Stimulated activated CD4-positive, alpha-beta T cell treated with anti-CD3 and anti-CD28 coated beads, Interleukin-2, amount 100 ng/mL, for 4 hours (primary cell): ENCODE measurements at places on chromosomes 7 and 10.

DNA sequence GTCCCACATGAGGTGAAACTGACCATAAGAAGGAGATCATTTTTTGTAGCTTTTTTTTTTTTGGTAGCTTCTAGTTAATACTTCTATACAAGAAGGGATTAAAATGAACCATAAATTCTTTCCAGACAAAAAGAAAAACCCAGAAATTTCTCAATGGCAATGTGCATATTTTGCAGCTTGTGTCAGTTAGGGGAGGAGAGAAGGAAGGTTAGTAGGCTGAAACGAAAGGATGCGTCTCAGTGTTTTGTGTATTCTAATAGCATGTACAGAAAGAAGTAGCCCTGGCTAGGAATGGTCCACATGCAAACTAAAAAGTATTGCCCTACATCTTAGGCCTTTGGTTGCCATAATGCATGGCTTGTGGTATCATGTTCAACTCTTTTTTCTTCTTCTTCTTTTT, 90.6 kb downstream of the CACNB2 start:
- DNase-seq: no peak

DNA sequence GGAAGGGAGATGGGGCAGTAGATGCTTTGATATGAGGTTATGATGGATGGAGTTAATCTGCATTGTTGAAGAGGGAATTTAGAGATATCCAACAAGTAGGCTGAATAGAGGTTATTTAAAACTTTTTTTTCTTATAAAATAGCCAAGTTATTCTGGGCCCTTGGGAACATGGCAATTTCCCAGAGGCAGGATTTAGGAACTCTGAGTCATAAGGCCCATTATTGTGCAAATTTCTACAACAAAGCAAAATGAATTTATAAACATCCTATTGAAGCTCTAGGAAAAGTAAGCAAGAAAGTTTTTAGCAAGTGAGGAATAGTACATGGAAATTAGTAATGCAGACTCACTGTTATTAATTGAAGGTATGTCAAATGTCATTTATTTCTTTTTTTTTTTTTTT, 160.9 kb upstream of the NPY start:
- no peak for DNase-seq

DNA sequence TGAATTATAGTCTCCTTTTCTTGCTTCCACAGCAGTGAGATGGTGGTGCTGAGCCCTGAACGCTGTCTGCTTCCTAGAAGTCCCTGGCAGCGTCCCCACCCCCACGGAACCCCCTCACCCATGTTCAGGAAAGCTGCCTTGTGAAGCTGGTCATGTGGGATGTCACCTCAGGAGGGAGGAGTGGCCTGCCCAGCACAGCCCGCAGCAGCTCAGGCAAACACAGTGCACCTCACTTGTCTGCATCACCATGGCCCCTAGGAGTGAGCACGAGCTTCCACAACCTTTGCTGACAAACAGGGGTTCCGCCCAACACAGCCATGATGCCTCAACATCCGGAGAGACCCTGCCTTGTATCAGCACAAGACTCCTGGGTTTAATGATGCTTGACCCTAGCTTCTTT, 508.9 kb downstream of the RPS24 start:
- DNase-seq: no peak

DNA sequence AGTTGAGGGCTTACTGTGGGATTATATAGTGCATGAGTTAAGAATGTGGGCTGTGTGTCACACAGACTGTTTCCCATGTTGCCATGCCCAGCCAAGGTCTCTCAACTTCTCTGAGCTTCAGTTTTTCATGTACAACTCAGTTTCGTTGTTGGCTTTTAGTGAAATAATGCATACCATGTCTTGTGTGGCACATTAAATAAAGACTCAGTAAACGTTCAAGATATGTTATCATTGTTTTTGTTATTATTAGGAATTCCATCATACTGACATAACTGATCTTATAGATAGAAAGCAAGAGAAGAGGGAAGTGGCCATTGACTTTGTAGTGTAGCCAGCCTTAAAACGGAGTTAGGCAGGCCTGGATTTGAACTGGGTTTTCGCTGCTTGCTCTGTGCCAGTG, 2.9 kb downstream of the CDK14 start:
- no peak for DNase-seq

- no peak for DNase-seq
These were observed 96.1 kb upstream of the BMPER start for GRCh38 chr7:33809228-33809627.

GRCh38 chr10:58781873-58782488, 269.3 kb downstream of the BICC1 start:
- DNase-seq: no peak

- DNase-seq: no peak
These were observed 99.5 kb downstream of the CUX1 start for GRCh38 chr7:101916876-101917275.

GRCh38 chr7:80142853-80143580, 8.4 kb downstream of the GNAI1 start:
- DNase-seq: no peak

DNA sequence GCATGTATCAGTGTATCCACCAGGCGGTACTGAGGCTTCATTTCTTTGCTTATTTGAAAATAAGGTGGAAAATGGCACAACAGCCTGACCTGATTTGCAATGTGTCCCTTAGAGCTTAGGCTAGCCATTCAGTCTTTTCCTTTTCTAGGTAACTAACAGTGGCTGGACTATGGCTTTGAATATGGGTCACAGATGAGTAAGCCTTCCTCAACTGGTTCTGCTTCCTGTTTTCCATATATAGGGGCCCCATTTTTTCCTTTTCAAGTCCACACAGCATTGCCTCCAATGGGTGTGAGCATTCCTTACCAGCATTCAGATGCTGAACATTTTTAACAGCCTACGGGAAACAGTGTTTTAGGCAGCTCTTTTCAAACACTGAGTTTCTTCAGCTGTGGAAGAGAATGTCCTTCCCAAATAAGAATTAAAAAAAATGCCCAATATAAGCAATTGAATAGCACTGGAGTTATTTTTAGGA, 3.9 kb upstream of the ITGB1 start:
- no peak for DNase-seq

DNA sequence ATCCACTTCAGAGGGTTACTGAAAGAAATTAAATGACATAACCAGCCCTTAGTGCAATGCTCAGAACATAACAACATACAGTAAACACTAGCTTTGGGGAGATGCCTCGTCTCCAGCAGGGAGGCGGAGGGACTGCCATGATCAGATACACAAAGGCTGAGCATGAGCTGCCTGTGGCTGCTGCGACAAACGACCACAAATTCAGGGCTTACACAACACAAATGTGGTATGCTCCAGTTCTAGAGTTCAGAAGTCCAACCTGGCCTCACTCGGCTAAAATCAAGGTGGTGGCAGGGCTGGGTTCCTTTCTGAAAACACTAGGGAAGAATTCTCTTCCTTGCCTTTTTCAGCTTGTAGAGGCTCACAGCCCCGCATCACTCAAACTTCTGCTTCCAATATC, 128.2 kb upstream of the ADAM12 start:
- no peak for DNase-seq

GRCh38 chr10:124959564-124959963, 17.6 kb downstream of the ZRANB1 start:
- no peak for DNase-seq

- DNase-seq: no peak
These were observed 87.3 kb upstream of the SEC61G start for GRCh38 chr7:54846273-54846672.

- DNase-seq: no peak
These were observed 39.2 kb downstream of the LDB3 start for GRCh38 chr10:86707505-86707904.

DNA sequence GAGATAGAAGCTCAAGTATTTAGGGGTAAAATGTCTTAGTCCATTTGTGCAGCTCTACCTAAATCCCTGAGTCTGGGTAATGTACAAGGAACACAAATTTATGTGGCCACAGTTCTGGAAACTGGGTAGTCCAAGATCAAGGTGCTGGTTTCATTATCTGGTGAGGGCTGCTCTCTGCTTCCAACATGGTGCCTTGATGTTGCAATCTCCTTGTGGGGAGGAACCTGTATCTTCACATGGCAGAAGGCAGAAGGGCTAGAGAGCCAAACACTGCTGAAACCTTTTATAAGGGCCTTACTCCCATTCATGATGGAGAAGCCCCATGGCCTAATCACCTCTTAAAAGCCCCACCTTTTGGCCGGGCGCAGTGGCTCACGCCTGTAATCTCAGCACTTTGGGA, 8.7 kb upstream of the BAZ1B start:
- DNase-seq: no peak

DNA sequence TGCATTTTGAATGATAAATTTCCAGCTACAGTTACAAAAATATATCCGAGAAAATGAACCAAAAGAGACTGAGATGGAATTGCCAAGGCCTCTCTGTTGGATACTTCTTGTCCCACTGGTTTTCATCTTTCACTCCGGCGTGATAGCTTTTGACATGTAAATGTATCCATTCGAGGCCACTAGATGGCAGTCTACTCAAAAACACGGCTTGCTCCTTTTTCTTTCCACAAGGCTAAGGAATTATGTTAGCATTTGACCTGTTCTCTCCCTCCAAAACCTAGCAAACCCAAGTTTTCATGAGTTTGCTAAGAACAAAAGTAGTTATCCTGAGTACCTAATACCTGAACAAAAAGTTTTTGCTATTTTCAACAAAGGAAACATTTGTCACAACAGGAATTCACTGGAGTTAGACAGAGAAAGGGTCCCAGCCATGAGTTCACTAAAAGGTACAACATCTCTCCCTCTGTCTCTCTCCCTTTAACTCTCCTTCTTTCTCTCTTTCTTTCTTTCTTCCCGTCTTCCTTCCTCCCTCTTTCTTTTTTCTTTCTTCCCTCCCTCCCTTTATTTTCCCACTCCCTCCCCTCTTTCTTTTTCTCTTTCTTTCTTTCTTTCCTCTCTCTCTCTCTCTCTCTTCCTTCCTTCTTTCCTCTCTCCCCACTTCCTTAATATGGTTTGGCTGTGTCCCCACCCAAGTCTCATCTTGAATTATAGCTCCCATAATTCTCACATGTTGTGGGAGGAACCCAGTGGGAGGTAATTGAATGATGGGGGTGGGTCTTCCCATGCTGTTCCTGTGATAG, 207.9 kb upstream of the MYO3A start:
- DNase-seq: no peak

DNA sequence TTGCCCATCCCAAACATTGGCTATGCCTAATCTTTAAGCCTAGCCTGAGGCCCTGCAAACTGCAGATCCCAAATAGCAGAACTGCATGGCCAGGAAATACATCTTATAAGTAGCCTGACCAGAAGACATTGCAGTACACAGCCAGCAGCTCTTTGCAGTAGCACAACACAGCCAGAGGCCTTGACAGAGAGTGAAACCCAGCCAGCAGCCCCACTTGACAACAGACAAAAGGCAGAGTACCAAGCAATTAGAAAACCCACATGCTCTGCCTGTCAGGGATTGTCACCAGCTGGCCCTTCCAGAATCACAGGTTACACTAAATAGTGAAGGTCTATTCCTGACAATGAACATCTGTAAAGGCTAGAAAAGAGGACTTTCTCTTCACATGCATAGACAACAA, 242.8 kb upstream of the TMEM72 start:
- DNase-seq: no peak

DNA sequence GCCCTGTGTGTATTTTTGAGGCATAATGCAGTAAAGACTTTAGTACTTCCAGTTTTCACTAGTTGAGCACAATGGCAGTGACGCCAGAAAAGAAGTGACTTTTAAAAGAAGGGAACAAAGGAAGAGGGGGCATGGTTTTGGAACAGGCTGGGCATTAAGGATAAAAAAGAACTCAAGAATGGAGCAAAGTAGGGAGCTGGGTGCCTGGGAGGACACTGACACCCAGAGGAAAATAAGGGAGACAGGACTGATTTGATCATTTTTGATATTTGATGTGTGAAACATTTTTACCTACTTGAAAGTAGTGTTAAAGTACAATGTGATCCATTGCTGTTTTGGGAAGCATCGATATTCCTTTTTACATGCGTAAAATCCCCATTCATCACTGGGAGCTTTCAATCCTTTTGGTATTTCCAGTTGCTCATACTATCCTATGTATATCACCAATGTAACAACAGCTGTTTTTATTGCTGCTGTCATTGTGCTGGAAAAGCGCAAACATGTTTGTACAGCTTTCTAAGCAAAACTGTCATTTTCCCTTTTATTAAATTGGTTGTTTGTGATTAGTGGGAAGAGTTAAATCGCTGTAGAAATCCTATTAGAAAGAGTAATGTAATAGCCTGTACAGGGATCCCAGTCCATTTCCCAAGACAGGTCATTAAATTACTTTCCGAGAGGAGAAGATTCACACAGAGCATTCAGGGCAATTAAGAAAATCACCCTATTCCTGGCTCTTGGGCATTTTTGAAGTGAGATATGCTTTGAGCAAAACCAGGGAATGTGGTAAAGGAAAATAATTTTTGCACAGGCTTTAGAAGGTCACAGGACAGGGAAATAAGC, 85.2 kb downstream of the ADAM12 start:
- no peak for DNase-seq

DNA sequence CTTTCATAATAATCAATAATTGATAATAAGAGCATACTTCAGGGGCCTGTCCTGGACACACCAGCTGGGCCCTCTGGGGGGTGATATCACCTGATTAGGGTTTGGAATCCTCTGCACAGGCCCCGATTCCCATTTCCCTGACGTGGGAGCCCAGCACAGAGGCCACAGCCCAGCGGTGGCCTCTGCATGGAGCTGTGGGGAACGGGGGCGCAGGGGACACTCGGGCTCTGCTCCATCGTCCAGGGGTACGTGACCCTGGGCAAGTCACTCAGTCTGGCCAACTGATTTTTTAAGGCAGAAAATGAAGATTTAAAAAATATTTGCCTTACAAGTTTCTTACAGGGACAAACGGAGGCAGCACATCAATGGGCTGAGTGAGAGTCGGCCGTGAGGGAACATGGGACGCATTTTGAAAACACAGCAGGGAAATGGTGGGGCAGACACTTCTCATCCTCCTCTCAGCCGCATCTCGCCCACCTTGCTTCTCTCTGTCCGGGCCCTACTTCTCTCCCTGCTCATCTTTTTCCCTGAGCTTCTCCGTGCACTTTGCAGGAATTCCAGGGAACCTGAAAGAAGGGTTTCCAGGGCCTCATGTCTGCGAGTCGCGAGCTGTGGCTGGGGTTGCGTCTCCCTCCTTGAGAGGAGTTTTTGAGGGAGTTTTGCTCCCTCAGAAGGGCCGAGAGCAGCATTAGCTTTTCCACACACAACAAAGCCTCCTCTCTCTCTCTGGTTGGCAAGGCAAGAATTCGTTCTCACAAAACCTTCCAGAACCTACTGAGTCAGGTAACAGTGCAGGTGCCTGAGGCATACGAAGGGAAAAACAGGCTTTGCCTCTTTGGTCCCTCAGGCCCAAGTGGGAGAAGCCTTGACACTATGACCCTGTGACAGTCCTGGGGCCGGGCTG, 312.0 kb downstream of the WDR37 start:
- no peak for DNase-seq

DNA sequence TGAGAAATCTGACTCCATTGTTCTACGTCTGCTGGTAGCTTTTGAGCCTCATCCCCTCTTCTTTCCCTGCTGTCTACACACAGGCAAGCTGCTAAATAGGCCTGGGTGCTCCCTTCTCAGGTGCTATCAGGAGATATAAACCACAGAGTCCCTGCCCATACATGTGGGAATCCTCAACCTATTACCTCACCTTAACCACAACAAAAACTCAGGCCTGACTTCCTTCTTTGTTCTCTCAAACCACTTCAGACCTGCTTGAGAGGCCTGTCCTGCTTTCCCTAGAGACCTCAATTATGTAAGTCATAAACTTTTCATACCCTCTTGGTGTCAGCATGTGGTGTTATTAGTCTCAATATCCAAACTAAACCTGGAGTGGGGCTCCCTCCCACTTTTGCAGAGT, 75.0 kb upstream of the MAGI2 start:
- DNase-seq: no peak
